Stimulated activated CD4-positive, alpha-beta T cell treated with anti-CD3 and anti-CD28 coated beads, TNF-alpha, amount 100 ng/mL, for 4 hours (primary cell): ENCODE measurements at places on chromosomes 11 and 22.

DNA sequence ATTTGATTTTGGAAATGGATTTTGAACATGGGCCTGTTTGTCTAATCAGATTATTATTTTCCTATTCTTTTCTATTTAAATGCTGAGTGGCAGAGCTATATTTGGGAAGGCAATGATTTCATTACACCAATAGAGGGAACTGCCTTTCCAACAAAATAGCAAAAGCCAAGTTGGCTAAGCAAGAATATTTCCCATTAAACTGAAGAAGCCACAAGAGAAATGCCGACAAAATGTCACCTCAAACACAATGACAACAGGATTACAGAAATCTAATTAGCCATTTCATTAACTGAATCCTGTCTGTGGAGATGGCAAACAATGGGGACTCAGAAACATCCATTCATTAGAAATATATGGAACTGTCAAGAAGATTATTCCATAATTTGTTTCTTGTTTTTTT lies 1593.1 kb upstream of the RAG2 start:
- DNase-seq = no peak

DNA sequence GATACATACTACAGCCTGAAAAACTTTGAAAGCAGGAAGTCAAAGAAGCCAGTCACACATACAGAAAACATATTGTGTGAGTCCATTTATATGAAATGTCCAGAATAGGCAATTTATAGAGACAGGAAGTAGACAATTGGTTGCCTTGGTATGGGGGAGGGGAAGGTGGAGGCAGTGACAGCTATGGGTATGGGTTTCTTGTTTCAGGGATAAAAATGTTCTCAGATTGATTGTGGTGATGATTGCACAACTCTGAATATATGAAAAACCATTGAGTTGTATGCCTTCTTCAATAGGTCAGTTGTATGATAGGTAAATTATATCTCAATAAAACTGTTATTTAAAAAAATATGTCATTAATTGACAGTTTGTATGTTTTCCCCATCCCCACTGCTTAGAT lies 137.6 kb downstream of the SNX19 start:
- no peak for DNase-seq

DNA sequence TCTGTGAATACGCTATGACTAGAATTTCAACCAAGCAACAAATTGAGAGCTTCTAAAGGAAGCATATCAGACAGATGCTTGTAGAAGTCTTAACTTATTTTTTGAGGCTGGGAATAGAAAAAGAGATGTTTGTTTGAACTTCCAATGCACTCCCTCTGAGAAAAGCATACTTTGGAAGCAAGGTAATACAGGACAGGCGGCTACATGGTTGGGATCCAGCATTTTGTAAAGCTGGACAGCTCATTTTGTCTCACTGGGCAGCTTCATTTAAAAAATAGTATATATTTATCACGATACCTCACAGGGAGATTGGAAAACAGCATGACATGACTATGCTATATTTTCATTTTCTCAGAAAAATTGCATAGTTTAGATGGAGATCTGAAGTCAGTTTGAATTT lies 821.3 kb upstream of the API5 start:
- no peak for DNase-seq

DNA sequence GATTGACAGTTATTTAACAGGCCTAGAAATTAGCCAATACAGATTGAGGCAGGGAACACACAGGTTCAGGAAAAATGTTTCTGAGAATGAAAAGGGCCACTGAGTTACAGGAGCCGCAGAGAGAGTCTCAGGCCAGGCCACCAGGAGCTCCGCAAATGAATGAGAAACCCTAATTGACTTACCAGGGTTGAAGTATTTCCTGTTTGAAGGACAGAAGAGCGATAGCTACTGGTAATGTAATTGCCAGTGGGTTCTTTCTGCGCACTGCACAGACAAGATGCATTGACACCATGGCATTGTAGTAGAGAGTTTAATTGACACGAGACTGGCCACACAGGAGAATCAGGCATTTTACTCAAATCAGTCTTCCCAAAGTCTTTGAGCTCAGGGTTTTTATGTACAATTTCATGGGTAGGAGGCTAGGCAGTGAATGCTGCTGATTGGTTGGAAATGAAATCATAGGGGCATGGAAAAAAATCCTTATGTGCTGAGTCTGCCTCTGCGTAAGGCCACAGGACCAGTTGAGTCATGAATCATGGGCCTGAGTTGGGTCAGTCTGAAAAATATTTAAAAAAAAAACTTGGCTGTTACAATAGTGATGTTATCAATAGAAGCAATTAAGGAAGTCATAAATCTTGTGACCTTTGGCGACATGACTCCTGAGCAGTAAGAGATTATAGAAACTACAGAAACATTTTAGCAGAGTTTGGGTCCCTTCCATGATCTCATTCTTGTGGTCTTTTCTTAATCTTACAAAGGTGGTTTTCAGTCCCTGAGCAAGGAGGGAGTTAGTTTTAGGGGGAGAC lies 203.8 kb downstream of the CASP12 start:
- DNase-seq = no peak

DNA sequence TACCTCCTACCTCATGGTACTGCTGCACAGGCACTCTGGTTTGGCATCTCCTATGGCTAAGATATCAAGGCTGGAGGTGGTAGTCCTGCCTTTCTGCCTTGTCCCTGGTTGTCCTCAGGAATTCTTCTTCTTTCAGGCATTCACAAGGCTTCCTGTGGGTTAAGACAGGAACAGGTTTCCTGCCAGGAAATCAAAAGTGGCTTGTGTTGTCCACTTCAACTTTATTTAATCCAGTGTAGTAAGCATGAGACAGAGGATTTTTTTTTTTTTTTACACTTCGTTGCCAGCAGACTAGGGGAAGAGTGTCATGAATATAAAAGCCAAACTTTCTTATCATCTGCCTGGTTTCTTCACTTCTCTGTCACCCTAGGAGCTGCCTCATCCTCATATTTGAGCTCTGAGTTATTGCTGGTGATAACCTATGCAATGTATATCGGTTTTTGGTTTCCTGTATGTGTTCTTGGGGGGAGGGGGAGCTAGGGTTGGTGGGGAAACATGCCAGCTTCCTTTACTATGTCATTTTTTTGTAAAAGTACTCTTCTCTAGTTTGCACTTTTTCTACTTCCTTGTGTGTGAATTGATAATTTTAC lies 50.2 kb downstream of the XKR3 start:
- DNase-seq = no peak

DNA sequence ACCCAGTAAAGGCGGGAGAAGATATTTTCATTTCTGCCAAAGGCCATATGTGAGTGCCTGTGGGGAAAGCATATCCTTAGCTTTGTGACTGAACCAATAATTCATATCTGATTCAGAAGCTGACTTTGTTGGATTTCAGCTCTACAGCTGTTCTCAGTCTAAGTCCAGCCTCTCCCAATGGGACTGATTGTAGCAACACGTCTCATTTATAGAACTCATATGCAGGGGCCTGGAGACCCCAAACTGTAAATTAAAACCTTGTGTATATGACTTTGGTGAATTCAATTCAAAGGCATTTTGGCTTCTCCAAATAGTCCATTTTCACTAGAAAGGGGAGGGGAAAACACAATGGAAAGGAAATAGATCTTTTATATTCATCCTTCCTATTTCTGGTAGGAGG lies 250.4 kb upstream of the SORL1-AS1 start:
- DNase-seq = no peak

GRCh38 chr11:67551127-67551526 lies 27.9 kb upstream of the CABP2 start:
- DNase-seq = no peak

- no peak for DNase-seq
Observed at GRCh38 chr11:100562128-100562527, 125.0 kb upstream of the ARHGAP42 start.

- DNase-seq = no peak
Observed at GRCh38 chr11:40683010-40683409, 776.4 kb downstream of the LRRC4C start.

- no peak for DNase-seq
Observed at GRCh38 chr22:47784367-47784983, 1022.0 kb downstream of the TBC1D22A start.

- DNase-seq = no peak
Observed at GRCh38 chr22:46749682-46750529, 11.9 kb upstream of the CERK start.

DNA sequence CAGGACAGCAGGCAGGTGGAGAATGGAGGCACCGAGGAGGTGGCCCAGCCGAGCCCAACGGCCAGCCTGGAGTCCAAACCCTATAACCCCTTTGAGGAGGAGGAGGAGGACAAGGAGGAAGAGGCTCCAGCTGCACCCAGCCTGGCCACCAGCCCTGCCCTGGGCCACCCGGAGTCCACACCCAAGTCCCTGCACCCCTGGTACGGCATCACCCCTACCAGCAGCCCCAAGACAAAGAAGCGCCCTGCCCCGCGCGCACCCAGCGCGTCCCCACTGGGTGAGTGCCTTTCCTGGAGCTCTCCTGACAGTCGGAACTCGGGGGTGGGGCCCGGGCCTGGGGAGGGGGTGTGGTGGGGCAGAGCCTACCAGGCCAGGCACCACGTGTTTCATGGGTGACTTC lies 19.7 kb downstream of the MICALL1 start:
- no peak for DNase-seq

DNA sequence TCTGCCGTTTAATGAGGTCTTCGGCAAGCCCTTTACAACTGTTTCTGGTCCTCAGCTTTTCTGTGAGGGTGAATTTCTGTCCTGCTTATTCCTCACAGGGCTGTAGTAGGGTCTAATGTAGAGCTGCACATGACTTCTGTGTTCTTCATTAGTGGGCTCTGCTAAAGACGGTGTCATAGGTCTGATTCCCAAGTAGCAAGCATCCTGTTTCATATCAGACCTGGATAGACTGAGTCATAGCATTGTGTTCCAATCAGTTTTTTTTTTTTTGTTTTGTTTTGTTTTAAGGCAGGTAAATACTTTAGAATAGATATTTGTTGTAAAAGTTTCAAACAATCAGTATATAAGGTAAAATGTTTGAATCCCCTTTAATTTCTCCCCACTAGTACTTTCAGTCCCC lies 35.4 kb downstream of the BIRC2 start:
- DNase-seq = no peak

DNA sequence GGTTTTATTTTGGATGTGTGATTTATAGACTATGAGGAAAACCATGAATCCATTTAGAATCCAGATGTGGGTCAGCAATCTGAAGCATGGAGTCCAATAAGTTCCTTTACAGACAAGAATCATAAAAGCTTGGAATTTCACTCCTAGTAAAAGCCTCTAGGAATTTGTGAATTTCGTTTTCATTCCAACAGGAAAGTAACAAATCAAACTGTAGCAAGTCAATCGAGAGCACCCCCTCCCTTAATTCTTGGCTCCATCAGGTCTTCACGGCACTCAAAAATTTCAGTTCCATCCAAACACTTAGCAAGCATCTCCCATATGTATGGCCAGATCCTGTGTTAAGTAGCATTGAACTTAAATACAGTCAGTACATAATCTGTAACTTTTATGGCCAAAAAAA lies 143.6 kb upstream of the POU2AF2 start:
- DNase-seq = no peak

DNA sequence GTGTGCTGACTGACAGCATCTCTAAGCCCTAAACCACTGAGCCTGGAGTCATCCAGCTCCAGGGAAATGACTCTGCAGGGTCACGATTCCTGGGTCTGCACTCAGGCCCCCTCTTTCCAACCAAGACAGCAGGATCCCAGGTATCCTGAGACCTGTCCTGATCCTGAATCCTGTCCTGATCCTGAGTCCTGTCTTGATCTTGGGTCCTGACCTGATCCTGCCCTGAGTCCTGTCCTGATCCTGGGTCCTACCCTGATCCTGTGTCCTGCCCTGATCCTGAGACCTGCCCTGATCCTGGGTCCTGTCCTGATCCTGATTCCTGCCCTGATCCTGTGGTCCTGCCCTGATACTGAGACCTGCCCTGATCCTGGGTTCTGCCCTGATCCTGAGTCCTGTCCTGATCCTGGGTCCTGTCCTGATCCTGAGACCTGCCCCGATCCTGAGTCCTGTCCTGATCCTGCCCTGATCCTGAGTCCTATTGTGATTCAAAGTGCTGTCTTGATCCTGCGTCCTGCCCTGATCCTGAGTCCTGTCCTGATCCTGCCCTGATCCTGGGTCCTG lies 1.4 kb upstream of the KRTAP5-6 start:
- no peak for DNase-seq

- no peak for DNase-seq
Observed at GRCh38 chr11:128058580-128059208, 528.7 kb downstream of the ETS1 start.

GRCh38 chr11:71252770-71253730 lies 673 bp upstream of the SHANK2 start:
- DNase-seq = no peak

DNA sequence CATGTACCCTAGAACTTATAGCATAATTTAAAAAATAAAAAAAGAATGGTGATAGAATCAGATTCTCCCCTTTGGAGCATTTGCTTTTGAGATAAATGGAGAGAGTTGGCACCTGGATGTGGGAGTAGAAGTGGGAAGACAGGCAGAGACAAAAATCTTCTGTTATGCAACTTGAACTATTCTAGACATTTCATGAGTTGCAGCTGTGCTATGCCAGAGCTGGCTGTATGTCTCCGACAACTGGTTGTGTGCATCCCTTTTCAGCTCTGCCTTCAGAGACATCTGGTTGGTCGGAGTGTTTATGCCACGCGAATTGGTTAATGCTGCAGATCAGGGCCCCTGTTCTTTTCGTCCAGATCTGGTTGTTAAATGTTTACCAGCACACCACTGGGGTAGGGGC lies 161.3 kb downstream of the JRKL start:
- DNase-seq = no peak
